Islet precursor cell (in vitro differentiated cells): ENCODE measurements at places on chromosomes 3 and 15.

DNA sequence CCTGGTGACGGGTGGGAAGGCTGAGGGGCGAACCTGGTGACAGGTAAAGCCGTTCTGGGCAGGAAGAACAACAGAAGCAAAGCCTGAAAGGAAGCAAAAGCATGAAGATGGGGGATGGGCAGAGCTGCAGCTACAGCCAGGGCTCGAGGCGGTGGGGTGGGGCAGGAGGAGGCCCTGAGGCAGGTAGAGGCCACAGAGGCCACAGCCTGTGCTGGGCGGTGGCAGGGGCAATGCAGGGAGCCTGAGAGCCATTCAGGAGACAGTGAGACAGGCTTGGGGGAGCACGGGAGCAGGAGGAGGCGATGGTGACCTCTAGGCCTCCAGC lies 8.2 kb downstream of the PCSK6 start:
- DNase-seq: peak; percentile 61

GRCh38 chr3:187377842-187378241 lies 9.7 kb downstream of the RTP4 start:
- DNase-seq: no peak

GRCh38 chr3:45597171-45597570 lies 2.6 kb downstream of the LIMD1 start:
- DNase-seq: no peak

- DNase-seq: no peak
These were observed 122.5 kb upstream of the SNRPN start for GRCh38 chr15:24832282-24832681.

DNA sequence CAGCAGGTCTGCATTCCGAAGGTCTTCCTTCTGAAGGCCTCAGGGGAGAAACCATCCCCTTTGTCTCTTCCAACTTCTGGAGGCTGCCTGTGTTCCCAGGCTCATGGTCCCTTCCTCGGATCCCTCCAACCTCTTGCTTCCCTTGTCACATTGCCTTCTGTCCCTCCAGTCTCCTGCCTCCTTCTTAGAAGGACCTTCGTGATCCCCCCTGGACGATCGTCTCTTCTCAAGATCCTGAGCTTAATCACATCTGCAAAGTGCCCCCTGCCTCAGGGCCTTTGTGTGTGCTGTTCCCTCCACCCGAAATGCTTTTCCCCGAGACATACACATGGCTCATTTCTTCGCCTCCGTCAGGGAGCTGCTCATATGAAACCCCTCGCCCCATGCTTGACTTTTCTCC lies 505.8 kb downstream of the SHQ1 start:
- no peak for DNase-seq

- no peak for DNase-seq
These were observed 762.4 kb upstream of the DPPA4 start for GRCh38 chr3:110099711-110100110.

GRCh38 chr3:45509038-45509767 lies 85.3 kb upstream of the LIMD1 start:
- no peak for DNase-seq

DNA sequence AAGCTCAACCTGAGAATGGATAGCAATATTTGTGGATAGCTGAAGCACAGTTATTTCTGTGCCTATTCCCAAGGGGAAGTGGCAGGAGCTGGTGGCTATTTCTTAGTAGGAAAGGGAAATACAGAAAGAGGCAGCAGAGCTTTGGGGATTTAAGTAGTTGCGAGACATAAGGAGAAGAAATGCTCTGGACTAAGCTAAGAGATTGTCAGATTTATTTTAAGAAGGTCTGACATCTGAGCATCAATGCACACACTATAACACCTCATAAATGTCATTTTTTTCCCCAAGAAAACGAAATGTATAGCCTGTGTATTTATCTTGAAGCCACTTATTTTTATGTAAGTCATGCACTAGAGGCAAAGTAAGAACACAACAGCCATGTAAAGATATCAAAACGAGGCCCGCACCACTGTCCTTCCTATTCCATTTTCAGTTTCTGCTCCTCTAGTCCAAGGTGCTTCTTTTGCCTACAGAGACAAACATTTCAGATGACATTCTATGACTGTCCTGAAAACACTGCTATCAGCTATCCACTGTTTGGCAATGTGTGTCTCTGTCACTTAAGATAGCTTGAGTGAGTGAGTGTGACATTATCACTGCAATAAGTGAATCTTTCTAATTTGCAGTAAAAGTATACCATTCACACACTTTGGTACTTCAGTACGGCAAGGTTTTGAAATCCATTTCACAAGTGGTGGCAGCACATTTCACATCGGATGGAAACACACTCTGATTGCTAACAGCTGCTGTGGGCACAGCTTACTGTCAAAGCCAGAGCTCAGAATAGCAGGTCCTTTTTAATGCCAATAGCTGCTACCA lies 62.7 kb upstream of the ICE2 start:
- no peak for DNase-seq

- DNase-seq: no peak
These were observed 8.2 kb upstream of the ZNF660 start for GRCh38 chr3:44576613-44577012.

GRCh38 chr3:27449530-27450150 lies 34.5 kb downstream of the SLC4A7 start:
- DNase-seq: no peak

GRCh38 chr15:72999586-72999985 lies 52.7 kb upstream of the NEO1 start:
- no peak for DNase-seq

- no peak for DNase-seq
These were observed 95.4 kb downstream of the FRMD5 start for GRCh38 chr15:44099671-44100070.

DNA sequence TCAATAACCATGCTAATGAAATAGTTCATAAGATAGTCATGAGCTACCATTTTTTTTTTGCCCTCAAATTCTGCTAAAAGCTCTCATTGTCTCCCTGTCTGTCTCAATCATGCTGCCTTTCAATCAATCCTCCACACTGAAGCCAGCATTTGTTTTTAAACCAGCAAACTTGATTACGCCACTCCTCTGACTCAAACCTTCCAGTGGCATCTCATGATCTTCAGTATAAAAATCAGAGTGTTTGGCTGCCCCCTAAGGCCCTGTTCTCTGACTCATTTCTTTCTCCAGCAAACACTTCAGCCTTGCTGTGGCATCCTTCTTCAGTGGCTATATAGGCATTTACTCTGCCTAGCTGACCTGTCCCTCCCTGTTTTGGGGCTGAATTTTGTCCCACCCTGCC lies 36.0 kb upstream of the EOMES start:
- peak; percentile 54 for DNase-seq

DNA sequence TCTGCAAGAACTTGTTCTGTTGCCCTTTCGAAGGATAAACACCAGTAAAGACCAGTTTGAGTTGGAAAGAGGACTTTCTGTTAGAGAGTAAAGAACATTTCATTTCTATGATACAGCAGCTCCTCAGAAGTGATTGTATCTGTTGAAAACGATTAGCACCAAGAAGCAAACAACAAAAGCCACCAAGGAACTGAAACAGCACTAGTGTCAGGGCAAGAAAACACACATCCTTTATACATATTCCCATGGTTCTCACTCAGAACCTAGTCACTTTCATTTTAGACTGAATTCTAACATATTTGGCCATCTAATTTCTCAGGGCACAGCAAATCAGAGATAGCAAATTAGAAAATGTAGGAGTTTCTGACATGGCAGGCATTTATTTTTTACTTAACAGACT lies 116.1 kb downstream of the ATP1B3 start:
- no peak for DNase-seq

DNA sequence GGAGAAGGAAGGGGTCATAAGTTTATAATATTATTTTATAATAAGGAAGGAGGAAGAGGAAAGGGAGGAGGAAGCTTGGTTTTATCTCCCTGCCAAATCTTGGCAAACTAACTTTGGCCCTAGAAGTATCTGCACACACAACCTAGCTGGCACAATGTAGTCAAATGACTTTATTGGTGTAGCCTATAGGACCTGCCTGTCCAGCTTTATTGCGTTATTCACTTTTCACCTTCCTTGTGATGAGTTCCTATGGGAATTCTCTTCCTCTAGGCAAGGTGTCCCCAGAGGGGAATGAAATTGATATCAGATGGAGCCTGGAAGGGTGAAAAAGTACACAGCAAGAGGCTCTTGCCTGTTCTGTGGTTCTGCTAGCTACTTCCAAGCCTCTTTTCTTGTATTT lies 111.2 kb upstream of the SLC25A36 start:
- no peak for DNase-seq

DNA sequence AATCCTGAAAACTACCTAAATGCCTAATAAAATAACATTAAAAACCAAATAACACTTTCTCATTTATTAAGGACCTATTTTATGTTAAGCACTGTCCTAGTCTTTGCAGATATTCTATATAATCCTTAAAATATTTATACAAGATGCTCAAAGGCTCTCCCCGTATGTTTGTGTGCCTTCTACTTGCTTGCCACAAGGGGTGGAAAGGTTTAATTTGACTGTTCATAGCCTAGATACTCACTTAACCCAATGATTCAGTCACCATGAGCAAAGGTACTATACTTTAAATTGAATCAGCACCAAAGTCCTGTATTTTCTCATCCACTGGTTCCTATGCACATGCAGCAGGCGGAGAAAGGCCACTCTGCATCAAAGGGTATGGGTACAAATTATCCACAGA lies 32.0 kb downstream of the LSAMP start:
- DNase-seq: no peak

GRCh38 chr3:6679510-6679909 lies 181.4 kb upstream of the GRM7 start:
- DNase-seq: no peak

DNA sequence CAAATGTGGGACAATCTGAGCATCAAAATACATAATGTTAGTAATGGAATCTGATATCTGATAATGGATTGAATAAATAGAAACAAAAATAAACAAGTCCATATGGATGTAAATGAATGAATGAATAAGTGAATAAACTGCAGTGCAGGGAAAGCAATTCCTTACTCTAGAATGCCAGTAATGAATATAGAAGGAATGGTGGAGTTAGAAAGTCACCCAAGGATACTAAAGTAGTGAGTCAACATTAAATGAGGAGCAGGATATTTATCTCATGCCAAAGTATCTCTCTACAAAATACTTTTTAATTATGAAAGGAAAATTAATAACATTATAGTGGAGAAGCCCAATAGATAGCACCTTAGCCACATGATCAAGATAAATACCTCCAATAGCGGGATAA lies 300.3 kb downstream of the FEZF2 start:
- no peak for DNase-seq

DNA sequence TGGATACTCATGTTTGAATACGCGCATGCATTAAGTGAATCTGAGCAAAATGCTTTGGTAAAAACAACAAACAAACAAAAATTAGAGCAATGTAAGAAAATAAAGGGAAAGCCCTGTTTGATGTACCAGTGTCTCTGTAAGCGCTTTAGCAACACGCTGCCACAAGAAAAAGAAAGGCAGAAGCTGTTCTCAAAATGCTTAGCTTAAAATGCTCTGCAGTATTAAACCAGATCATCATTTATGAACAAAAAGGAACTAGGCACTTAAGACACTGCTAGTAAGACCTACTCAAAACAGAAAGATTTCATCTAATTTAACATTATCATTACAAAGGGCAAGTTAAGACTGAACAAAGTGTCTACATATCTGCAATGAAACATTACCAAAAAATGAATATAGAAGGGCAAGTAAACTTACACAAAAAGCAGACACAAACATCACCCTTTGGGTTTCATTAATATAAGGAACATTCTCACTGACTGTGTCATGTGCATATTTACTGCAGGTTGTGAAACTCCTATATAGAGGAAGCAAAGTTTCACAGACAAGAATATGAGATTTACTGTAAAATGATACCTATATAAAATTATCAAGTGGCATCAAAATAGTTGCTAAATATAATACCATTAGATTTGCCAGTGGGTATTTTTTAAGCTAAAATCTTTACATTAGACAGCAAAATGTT lies 102.1 kb downstream of the FBXL22 start:
- DNase-seq: no peak

DNA sequence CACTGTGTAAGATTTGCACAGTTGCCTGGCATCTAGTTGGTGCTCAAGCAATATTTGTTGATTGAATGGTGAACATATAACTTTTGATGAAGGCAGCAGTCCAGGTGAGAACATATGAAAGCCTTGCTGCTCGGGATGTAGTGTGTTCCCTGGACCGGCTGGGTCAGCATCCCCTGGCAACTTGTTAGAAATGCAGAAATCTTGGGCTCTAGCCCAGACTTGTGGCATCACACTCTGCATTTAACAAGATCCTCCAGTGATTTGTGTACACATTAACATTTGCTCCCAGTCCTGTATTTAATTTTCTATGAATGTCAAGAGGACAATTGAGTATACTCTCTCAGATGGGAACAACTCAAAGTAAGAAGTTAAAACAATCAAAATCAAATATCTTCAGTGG lies 69.0 kb upstream of the SAMMSON start:
- no peak for DNase-seq

GRCh38 chr3:46183330-46183729 lies 24.8 kb downstream of the CCR1 start:
- DNase-seq: no peak

DNA sequence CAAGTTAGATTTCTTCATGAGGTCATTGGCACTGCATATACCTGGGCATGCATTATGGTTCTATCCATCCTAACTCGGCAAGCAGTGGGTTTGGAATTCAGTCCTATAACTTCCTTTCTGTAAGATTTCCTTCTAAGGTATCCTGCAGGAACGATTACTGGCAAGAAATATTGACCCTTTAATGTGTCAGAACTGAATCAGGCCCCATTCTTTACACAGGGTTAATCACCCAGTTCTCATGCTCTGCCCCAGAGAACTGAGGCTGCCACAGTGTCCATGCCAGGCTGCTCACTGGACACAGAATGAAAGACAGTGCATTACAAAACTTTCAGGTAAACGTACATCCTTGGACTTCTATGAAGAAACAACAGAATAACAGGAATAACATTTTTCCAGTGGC lies 108.9 kb downstream of the RPL22L1 start:
- no peak for DNase-seq

DNA sequence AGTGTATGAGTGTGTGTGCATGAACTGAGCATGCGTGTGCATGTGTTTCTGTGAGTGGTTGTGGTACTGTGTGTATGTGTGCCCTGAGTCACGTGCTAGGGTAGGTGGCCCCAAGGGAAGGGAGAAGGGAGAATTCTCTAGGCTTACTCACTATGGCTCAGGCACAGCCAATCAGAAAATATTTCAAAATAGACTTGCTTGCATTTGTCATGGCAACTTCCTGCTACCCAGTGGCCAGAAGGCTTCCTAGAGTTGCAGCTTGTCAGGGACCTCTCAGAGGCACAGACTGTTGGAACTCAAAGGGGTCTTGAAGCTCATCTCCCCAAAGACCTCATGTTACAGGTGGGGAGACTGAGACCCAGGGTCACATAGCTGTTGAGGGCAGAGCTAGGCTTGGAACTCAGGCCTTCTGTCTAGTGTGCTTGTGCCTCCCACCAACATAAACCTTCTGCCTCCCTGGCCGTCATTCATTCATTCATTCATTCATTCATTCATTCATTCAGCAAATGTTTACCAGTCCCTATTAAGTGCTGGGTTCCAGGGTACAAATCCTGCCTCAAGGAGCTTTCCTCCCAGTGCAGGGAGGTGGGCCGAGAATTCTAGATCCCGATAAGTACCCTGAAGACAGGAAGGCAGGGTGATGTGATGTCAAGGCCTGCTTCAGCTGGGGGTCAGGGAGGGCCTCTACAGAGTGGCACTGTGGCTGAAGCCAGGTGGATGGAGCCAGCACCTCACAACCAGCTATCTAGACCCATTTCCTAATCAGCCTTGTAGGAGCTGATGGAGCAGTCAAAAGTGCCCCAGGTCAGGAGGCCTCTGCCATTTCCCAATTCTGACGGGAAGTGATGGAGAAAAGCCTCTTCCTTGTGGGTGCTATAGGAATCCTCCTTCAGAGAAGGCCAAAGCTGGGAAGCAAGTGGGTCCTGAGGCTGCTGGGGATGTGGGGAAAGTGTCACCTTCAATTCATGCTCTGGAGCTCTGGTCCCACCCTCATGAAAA lies 10.9 kb upstream of the RFT1 start:
- DNase-seq: no peak

GRCh38 chr15:23074684-23075083 lies 35.3 kb upstream of the TUBGCP5 start:
- DNase-seq: peak; percentile 2
